ENCODE measurements at places on chromosomes 3 and 15. TPM values are rescaled to one million over a fixed set of nuclear protein-coding genes. Genes with fewer than 3 reads are reported as not detected.

GRCh38 chr3:190448256-190448655 is 1.4 kb downstream of the TMEM207 start:
- DNase-seq, result no peak

The CHRNA7 gene
- 0.10 TPM for total RNA-seq

- DNase-seq, result no peak
These were observed 785 bp upstream of the MYRIP start for GRCh38 chr3:39808467-39809180.

DNA sequence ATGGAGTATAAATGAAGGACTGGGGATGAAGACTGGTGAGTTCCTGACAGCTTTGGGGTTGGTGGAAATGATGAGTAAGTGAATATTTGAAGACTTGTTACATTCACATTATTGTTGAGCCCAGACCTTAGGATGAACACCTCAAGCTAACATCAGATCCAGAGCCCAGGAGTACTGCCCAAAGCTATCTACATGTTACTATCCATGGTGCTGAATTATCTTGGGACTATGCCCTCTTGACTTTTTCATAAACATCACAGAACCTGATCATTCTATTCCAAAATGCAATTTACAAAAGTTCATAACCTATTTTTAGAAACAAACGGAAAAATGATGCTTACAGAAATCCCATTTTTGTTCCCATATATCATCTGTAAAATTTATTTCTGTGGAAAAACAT is 613.3 kb downstream of the TUSC7 start:
- DNase-seq, result peak; percentile 1

The MAGEF1 gene
- total RNA-seq, result 83.9 TPM

The HGD gene
- total RNA-seq, result not detected

Data from A172 (cell line).